ENCODE measurements at places on chromosomes 3 and 15. TPM values are rescaled to one million over a fixed set of nuclear protein-coding genes. Genes with fewer than 3 reads are reported as not detected.

GRCh38 chr3:11562277-11562881 lies 81.3 kb downstream of the VGLL4 start:
- no peak overlapping the region for H3K4me3 ChIP-seq
- peaks cover 25% of the 10 kb centered on the region for H3K36me3 ChIP-seq
- no peaks in the 10 kb centered on the region for H3K27me3 ChIP-seq
- peak overlapping the region; percentile 78 for H3K27ac ChIP-seq

DNA sequence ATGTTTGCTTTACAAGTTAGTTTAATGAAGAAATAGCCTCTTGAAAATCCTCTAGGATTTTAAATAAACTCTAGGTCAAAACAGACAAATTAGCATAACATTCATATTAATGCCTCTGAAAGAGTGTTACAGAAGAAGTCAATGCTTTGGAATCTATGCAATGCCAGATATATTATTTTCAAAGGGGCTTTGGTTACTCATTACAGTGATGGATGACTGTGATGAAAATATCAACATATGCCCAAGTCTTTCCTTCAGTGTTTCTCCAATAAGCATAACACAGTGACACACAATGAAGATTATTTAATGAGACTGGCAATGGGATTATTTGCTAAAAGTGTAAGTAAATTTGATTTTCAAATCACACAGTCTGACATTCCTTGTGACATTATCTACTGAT lies 1247.2 kb downstream of the ROBO2 start:
- no peaks in the 10 kb centered on the region for H3K36me3 ChIP-seq
- no peak overlapping the region for H3K4me3 ChIP-seq
- no peaks in the 10 kb centered on the region for H3K4me1 ChIP-seq
- H3K27ac ChIP-seq = no peak overlapping the region
- H3K27me3 ChIP-seq = no peaks in the 10 kb centered on the region

GRCh38 chr15:51887887-51888592 lies 58.6 kb downstream of the TMOD3 start:
- H3K27me3 ChIP-seq = no peaks in the 10 kb centered on the region
- no peaks in the 10 kb centered on the region for H3K4me1 ChIP-seq
- H3K36me3 ChIP-seq = peaks cover 23% of the 10 kb centered on the region
- no peak overlapping the region for H3K4me3 ChIP-seq
- DNase-seq = no peak

DNA sequence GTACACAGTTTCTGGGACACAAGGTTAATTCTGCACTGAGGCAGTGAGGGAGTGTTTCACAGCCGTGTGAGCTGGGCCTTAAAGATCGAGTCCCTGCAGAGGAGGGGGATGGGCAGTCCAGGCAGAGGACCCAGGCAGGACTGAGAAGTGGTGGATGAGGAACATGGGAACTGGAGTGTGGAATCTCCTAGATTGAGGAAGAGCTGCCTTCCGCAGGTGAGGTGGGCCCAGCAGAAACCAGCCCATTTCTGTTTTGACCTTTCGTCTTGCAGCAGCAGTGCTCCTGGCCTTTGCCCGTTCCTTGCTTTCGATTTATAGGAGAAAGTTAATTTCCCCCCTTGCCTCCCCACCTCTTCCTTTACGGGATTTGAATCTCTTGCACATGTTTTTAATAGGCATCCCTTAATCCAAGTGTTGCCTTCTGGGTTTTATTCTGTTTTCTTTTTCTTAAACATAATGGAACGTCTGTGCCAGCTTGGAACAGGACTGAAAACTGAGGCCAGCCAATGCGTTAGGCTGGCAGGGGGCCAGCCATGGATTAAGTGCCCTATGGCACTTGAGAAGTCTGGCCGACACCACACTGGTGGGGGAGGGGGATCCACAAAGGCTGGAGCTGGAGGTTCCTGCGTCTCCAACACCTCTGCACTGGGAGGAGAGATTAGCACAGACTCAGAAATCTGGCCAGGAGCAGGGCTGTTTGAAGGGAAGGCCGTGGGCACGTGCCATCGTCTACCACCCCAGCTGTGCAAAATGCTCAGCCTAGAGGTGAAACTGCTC lies 78.1 kb downstream of the AAGAB start:
- no peaks in the 10 kb centered on the region for H3K27me3 ChIP-seq
- H3K4me3 ChIP-seq = no peak overlapping the region
- no peak for DNase-seq
- H3K4me1 ChIP-seq = peaks cover 61% of the 10 kb centered on the region
- peaks cover 45% of the 10 kb centered on the region for H3K36me3 ChIP-seq

- H3K36me3 ChIP-seq = no peaks in the 10 kb centered on the region
- H3K27ac ChIP-seq = no peak overlapping the region
- peaks cover 8% of the 10 kb centered on the region for H3K4me1 ChIP-seq
- no peak overlapping the region for H3K4me3 ChIP-seq
- DNase-seq = peak; percentile 41
These were observed 15.5 kb upstream of the PPP1R2 start for GRCh38 chr3:195558602-195559001.

DNA sequence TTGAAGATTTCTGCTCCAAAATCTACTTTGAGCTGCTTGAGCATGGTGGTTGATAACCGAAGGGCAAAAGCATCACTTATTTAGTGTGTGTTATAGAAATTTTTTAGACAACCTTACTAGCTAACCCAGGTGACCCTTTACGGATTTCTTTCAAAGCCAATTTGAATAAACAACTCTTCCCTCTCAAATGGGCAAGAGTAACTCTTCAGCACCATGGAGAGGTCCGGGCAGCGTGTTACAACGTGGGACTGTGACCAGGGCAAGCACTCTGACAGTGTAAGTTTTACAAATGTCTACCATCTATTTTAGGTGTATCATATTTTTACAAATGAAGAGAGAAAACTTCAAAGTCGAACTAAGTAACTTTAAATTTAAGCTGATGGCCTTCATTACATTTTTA lies 471.8 kb downstream of the MFSD1 start:
- H3K36me3 ChIP-seq = no peaks in the 10 kb centered on the region
- no peaks in the 10 kb centered on the region for H3K4me1 ChIP-seq
- DNase-seq = no peak
- no peaks in the 10 kb centered on the region for H3K27me3 ChIP-seq

DNA sequence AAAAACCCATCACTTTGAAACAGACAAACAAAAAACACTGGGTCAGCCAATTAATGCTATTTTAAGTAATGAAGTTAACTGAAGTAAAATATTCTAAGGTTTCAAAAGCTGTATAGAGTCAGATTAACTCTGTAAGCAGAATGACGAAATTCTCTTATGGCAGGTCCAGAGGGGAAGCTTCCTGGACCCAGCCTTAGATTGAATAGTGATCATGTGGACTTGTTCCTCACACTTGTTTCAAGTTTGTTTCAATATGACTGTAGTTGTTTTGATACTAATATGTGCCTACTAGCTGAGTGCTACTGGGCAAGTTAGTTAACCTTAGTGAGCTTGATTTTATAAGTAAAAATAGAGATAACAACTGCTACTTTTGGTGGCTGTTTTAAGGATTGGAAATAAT lies 32.6 kb downstream of the PLS1 start:
- no peak overlapping the region for H3K4me3 ChIP-seq
- no peaks in the 10 kb centered on the region for H3K4me1 ChIP-seq
- no peak for DNase-seq
- no peaks in the 10 kb centered on the region for H3K27me3 ChIP-seq

- no peaks in the 10 kb centered on the region for H3K36me3 ChIP-seq
- DNase-seq = no peak
- H3K4me1 ChIP-seq = no peaks in the 10 kb centered on the region
These were observed 156.3 kb downstream of the WNT5A start for GRCh38 chr3:55330756-55331155.

DNA sequence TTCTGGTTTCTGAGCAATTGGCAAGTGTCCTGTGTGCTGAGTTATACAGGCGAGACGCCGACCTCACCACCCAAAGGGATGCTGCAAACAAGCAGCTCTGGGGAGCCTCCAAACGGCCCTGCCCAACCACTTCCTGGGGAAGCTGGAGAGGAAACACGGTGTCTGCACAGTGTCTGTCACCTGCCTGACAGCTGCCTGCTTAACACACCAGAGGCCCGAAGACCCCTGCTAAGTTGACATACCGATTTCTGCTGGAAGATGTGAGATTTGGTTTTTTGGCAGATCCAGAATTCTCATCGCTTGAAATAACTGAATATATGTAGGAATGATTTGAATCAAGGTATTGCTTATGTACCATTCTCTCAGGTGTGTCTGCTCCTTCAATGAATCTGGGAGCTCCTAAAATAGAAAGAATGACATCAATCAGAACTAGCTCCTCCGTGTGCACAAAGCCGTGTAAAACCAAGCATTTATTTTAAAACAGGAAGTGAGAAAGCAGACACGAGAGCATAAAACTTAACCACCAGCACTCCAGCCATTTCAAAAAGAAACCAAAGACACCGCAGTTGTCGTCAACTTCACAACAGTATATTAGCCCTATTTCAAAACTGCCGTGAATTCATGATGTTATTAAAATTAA lies 27.2 kb downstream of the LRRC2 start:
- peaks cover 76% of the 10 kb centered on the region for H3K4me1 ChIP-seq
- peak overlapping the region; percentile 86 for H3K4me3 ChIP-seq
- peaks cover 36% of the 10 kb centered on the region for H3K27me3 ChIP-seq
- peak overlapping the region; percentile 98 for H3K27ac ChIP-seq

- DNase-seq = no peak
- peaks cover 4% of the 10 kb centered on the region for H3K4me1 ChIP-seq
- no peaks in the 10 kb centered on the region for H3K27me3 ChIP-seq
- H3K4me3 ChIP-seq = no peak overlapping the region
- H3K36me3 ChIP-seq = no peaks in the 10 kb centered on the region
These were observed 477.5 kb downstream of the LPP start for GRCh38 chr3:188631291-188632010.

DNA sequence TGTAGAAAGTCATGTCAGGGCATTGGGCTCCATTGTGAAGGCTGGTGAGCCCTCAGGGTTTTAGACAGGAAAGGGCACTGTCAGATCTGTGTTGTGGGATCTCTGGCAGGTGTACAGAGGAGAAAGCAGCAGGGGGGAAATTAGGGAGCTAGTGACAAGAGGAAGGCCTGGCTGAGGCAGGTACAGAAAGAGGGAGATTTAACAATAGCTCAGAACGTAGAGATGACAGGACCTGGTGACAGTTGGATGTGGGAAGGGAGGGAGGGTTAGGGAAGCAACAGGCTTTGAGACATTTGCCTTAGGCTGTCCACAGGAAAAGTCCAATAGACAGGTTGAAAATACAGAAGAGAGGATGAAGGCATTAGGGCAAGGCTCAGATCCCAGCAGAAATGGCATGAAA lies 288.1 kb downstream of the EPHB1 start:
- H3K27me3 ChIP-seq = peaks cover 8% of the 10 kb centered on the region
- no peaks in the 10 kb centered on the region for H3K4me1 ChIP-seq
- H3K27ac ChIP-seq = no peak overlapping the region
- H3K4me3 ChIP-seq = no peak overlapping the region
- no peaks in the 10 kb centered on the region for H3K36me3 ChIP-seq

Gene NUTM1
- polyA plus RNA-seq = not detected

Gene DOCK3
- polyA plus RNA-seq = 0.04 TPM

Gene ALDH1A2
- not detected for polyA plus RNA-seq

Gene CNTN4
- not detected for polyA plus RNA-seq

Gene NEIL1
- polyA plus RNA-seq = 19.2 TPM

Gene PCSK6
- polyA plus RNA-seq = 0.97 TPM

Gene ECE2
- not detected for polyA plus RNA-seq

Gene ZNF660
- polyA plus RNA-seq = 2.7 TPM

Gene ERICH6
- polyA plus RNA-seq = not detected
